ENCODE measurements at places on chromosomes 5 and 9.

- no peak for DNase-seq
These were observed 17.5 kb downstream of the SPRY4 start for GRCh38 chr5:142307146-142307890.

- no peak for DNase-seq
These were observed 36.3 kb upstream of the EBF1 start for GRCh38 chr5:159135896-159136531.

GRCh38 chr5:155598552-155598951, 585.0 kb downstream of the KIF4B start:
- no peak for DNase-seq

GRCh38 chr5:147568710-147569406, 59.0 kb upstream of the DPYSL3 start:
- no peak for DNase-seq
